HFFc6 (cell line): ENCODE measurements at places on chromosomes 3 and 15.

- DNase-seq, result no peak
Observed at GRCh38 chr3:4776399-4776979, 202.7 kb upstream of the BHLHE40 start.

DNA sequence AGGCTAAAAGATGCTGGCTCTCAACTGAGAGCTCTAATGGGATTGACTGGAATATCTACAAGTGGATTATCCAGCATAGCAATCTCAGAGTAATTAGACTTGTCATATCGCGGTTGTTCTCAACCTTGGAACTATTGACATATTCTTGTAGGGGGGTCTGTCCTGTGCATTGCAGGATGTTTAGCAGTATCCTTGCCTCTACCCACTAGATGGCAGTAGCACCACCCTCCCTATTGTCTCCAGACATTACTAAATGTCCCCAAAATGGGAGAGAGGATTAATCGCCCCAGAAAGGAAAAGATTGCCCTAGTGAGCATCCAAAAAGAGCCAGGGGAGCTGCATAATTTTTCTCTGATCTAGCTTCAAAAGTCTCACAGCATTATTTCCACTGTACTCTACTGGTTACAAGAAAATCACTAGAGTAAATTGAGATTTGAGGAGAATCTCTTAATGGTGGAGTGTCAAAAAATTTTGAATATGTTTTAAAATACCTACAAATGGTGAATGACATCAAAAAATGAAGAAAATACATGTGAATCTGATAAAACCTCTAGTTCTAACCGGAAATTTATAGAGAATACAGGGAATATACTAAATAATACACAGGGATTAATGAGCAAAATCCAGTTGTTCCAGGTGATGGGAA lies 388.2 kb upstream of the AGTR1 start:
- peak; percentile 46 for DNase-seq

DNA sequence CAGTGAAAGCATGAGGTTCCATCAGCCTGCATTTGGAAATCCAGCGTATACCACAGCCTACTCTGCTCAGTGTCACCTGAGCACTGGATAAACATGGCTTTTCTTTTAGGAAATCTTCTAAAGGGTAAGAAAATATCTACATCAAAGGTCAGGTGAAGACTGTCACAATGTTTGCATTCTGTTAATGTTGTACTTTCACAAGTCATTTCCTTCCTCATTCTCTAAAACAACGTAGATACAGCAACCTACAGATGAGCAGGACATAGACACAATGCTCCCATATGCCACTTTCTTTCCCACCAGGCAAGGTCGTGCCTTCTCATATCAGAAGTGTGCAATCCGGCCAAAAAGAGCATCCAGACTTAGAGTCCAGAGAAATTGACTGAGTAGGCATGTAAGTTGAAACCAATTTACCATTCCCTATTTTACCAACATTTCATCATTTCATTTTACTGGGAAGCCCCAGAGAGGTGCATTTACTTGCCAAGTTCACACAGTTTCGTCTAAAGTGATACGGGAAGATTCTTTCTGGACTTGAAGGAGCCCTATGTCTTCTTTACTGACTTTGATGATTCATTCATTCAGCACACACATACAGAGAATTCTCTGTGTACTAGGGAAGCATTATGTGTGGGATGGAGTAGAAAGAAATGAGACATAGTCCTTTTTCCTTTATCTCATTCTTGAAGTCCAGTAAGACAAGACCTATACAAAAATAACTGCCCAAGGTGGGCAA lies 30.6 kb upstream of the LPP start:
- no peak for DNase-seq

- no peak for DNase-seq
Observed at GRCh38 chr3:176623468-176624150, 573.7 kb downstream of the TBL1XR1 start.

DNA sequence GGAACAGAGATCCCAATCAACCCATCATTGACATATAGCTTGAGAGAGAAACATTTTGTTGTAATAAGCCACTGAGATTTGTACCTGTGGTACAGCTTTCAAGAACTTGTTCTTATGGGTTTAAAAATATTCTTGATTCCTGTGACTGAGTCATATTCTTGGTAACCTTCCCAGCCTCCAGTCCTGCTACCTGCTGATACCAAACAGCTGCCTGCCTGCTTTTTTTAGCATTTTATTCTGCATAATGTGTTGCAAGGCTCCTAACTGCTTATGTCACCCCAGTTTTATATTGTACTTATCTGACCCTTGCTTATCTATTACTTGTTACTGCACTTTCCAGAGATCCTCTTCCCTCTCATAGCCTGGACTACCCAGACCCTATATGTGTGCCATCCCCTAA lies 349.3 kb upstream of the SOX2 start:
- DNase-seq, result no peak

- DNase-seq, result no peak
Observed at GRCh38 chr3:79846148-79846933, 78.5 kb upstream of the ROBO1 start.

GRCh38 chr3:37397396-37397795 lies 223.0 kb upstream of the LRRFIP2 start:
- no peak for DNase-seq

- DNase-seq, result no peak
Observed at GRCh38 chr3:59566481-59566975, 516.7 kb upstream of the CFAP20DC start.

DNA sequence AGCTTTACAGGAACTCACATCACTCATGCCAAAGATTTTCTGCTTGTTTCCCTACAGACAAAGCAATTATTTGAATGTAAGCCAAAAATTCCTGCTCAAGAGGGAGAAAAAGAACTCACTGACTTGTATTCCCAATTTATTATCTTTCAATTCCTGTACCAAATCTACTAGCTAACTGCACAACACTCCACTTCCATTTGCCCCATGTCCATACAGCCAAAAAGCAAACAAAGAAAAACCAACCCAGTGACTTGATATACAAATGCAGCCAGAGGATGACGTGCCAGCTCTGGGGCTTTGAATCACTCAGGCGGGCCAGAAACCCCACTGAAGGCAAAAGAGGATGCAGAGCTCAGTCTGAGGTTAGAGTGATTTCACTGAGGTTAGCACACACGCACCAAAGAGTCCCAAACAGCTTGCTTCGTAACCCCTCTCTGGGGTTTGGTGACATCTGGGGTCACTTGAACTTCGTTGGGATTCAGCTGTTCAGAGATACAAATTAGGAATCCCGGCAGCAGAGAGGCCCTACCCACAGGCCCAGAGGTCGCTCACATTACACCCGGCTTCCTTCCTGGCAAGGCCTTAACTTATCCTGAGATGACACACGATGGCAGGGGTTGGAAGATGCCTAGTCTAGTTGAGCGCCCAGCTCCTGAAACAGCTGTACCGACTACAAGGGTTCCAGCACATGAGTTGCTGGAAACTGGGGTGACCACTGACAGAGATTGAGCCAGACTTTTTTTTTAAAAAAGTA lies 1.6 kb downstream of the RFTN1 start:
- peak; percentile 70 for DNase-seq

GRCh38 chr3:118760585-118761290 lies 273.9 kb downstream of the IGSF11 start:
- no peak for DNase-seq

DNA sequence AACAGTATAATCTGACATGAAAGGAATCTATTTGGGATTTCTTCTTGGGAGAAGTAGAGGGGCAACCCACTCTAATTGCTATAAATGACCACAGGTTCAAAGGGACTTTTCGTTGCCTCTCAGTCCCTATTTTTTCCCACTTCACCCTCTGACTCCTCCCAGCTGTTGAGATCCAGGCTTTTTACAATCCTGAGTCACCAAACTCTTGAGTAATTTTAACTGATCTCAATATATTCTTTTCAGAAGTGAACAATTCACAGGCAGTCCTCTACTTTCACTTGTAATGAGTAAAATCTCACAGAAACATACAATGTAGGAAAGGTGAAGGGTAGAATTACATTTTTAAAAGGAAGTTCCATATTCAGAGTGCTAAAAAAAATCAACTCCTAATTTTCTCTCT lies 44.6 kb downstream of the EIF4E3 start:
- DNase-seq, result peak; percentile 60

DNA sequence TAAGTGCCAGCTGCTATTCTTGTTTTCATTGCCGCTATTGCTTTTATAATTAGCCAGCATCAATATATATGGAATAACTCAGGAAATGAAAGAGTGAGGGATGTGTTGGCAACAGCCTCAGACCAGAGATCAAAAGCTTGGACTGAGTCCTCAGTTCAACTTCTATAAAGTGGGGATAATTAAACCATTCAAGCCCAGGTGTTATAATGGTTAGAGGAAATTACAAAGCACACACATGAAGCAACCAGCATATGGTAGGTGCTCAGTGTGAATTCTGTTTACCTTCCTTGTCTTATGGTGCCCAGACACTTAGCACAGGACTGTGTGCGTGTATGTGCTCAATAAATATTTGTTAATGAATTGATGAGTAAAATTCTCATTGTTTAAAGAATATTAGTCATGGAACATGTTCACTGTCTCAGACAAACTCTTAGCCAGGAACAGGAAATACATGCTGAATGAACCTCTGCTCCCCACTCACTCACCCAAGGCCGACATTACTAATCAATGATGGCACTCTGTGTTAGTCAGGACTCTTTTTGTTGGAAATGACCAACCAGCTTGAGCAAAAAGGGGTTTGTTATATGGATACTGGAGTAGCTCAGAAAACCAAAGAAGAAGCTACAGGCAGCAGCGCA lies 16.7 kb upstream of the CCDC174 start:
- peak; percentile 22 for DNase-seq

DNA sequence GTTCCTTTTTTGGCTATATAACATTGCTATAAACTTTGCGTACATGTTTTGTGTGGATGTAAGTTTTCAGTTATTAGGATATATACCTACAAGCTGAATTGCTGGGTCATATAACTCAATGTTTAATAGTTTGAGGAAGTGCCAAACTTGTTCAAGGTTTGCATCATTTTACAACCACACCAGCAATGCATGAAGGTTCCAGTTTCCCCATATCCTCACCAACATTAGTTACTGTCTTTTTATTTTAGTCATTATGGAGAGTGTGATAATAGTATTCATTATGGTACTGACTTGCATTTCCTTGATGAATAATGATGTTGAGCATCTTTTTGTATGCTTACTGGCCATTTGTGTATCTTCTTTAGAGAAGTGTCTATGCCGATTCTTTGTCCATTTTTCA lies 112.3 kb downstream of the NR1I2 start:
- no peak for DNase-seq

DNA sequence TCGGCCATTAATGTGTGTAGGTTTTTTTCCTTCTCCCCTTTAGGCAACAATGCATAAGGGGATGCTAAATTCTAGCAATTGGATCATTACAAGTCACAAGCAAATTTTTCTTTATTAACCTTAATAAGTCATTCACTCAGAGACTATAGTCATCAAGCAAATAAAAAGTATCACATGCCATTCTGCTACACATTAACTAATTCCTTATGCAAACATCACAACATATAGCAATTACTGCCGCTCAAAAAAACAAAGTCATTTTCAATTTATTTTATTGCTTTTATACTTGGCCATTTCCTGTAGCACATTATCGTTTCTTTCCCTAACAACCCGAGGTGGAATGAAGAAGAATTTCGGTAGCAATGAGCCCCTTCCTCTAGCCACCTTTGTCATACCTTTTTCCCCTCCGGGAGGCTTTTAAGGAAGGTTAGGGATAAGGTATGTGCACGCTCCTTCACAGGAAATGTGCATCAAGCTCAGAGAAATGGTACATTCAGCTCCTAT lies 421.2 kb downstream of the TIGIT start:
- no peak for DNase-seq

DNA sequence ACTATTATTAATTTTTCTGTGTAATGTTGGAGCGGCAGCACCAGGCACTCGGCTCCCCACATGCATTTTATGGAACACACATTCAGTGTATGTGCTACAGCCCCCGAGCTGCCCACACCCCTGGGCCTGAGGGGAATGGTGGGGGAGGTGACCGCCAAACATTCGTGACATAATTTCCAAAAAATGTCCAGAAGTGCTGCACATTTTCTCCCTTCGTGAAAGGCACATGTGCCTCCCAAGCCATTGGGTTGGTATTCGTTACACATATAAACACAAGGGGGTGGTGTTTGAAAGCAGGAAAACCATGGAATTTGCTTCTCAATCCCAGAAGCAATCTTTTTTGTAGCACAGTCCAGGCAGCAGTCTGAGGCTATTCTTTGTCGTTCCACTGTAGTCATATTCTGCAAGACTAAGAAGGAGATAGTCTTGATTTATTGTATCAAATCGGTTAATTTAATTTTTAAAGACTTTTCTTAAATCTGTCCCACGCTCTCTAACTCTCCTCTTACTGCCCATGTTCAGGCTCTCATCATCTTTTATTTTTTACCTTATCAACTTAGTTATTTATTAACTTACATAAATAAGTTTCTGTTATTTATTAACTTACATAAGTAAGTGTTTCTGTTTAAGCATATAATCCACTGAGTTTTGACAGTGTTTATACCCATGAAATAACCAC lies 39.2 kb upstream of the POLR2M start:
- DNase-seq, result peak; percentile 70

- no peak for DNase-seq
Observed at GRCh38 chr3:184631472-184631861, 69.9 kb downstream of the EPHB3 start.

DNA sequence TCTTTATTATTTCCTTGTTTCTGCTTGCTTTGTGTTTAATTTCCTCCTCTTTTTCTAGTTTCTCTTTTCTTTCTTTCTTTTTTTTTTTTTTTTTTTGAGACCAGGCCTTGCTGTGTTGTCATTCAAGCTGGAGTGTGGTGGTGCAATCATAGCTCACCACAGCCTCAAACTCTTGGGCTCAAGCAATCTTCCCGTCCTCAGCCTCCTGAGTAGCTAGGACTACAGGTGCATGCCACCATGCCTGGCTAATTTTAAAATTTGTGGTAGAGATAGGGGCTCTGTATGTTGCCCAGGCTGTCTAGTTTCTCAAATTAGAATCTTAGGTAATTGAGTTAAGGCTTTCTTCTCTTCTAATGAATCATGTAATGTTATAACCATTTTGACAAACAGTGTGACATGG lies 22.4 kb downstream of the SLMAP start:
- DNase-seq, result no peak

- DNase-seq, result no peak
Observed at GRCh38 chr15:50506121-50506520, 40.3 kb downstream of the USP50 start.

DNA sequence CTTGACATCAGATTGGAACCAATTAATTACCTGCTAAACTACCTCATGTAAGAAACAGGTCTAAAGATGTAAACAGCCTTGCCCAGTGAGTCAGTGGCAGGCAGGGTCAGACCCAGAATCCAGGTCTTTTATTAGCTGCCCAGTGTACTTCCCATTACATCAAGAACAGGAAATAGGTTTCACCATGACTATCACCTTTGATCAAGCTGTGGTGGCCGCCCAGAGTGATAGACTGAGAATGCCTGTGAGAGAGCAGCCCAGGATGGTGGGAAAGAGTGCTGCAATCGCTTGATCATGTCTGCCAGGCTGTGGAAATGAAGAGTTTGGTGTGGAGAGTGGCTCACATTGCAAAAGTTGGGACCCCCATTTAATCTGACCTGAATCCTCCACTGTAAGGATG lies 61.3 kb upstream of the PIAS1 start:
- no peak for DNase-seq
